ENCODE measurements at places on chromosomes 7 and 10.

GRCh38 chr10:116948530-116948870, 56.5 kb downstream of the SHTN1 start:
- no peak for DNase-seq

GRCh38 chr7:75018570-75019364, 54.3 kb downstream of the CASTOR2 start:
- no peak for DNase-seq

GRCh38 chr10:78025685-78026364, 3.5 kb downstream of the POLR3A start:
- no peak for DNase-seq

DNA sequence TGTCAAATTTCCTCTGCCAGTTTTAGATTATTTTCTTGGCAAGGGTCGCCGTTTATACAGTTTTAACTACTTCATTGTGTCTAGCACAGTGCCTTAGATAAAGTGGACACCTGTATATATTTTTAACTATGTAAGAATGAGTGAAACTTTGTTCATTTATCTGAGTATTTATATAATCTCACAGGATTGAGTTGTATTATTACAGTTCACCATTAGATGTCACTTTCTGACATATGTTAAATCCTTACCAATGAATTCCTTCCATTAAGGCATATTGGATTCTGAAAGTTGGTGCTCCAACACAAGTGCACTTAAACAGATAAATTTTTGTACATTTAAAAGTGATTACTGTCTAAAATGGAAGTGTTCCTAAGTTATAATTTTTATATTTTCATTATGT, 43.0 kb downstream of the ZMYND11 start:
- peak; percentile 18 for DNase-seq

DNA sequence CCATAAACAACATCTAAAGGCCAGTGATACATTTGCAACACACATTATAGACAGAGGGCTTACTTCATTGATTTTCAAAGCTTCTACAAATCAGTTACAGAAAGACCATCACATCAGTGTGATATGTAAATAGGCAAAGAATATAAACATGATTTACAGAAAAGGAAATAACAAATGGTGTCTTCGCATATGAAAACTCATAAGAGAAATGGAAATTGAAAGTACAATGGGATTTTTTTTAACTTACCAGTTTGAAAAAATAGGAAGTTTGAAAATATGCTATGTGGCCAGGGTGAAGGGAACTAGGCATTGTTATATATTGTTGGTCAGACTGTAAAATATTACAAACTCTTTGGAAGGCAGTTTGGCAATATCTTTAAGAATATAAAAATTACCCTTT, 27.3 kb downstream of the SEC23IP start:
- DNase-seq = no peak

DNA sequence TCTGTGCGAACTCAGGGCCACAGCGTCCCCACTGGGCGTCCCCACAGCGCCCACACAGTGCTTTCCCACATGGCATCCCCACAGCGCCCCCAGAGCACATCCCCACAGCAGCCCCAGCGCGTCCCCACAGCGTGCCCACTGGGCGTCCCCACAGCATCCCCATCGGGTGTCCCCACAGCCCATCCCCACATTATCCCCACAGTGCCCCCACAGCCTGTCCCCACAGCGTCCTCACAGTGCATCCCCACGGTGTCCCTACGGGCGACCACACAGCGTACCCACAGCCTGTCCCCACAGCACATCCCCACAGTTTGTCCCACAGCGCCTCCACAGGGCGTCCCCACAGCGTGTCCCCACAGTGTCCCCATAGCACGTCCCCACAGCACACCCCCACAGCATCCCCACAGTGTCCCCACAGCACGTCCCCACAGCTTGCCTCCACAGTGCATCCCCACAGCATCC, 131.6 kb downstream of the ACTR3B start:
- DNase-seq = no peak

All from SK-N-MC (cell line).